ENCODE measurements at places on chromosomes 2 and 18.

DNA sequence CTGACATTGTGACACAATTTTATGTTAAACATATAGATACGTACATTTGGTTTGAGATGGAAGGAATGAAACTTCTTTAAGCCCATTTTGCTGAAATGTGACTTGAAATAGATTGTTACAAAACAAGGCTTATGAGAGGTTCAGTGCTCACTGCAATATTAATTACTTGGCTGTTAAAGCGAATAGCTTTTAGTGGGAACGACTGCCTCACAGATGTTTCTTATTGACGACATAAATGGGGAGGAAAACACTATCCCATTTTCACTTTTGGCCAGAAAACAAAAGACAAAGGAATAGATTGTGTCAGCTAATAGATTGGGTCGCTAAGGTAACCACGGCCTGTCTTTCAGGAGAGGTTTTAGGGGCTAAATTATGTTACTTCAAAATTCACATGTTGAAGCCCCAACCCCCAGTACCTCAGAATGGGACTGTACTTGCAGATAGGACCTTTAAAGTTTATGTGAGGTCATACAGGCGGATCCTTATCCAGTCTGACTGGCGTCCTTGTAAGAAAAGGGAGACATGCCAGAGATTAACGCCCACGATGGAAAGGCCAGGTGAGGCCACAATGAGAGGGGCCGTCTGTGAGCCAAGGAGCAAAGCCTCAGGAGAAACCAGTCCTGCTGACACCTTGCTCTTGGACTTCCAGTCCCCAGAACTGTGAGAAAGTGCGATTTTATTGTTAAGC, 10.8 kb downstream of the INPP1 start:
- no peak for DNase-seq

DNA sequence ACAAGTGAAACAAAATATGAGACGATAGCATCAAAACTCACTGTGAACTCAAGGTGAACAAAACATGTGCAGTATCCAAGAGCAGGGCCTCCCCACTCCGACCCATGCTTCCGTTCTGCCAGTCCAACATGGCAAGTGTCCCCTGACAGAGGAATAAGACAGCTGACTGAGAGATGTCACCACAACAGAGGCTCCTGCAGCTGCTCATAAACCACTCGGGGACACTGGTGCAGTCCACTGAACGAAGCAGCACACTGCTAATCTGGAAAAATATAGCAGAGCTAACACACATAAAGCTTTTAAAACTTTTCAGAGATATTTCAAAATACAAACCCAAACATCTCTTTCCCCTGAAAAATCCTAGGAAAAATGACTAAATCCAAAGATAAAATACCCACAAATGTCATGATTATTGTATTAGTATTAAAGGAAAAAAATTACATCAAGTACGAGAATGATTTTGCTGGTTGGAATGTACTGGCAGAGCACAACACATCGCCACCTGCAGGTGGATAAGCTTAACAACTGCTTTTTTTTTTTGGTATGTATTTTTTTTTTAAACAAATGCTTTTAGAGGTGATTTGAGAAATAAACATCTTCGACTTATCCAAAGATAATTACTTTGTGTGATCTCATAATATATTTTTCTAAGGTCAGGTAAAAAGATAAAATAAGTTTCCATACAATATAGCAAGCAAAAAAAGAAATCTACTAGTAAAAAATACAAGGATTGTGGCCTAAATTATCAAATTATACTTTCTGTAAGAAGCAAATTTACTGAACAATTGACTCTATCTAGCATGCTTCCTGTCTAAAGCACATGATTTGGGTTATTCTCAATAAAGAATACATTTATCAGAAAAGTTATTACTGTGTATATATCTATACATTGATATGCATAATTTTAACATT, 18.6 kb downstream of the THADA start:
- DNase-seq = no peak

DNA sequence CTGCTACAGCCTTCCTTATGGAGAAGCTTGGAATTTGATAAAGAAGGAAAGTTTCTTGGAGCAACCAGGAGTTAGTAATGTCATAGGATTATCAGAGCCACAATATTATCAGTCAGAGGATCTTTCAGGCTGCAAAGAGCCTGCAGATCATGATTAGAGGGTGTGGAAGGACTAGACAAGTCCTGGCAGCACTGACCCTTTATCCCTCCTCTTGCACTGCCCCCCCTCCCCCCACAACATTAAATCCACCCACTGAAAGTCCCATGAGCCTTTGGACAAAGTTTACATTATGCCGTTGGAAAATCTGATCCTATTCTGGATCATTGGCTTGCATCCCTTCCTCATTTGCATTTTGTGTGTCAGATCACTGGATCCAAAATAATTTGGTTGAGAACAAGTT, 18.7 kb upstream of the IMPA2 start:
- no peak for DNase-seq

DNA sequence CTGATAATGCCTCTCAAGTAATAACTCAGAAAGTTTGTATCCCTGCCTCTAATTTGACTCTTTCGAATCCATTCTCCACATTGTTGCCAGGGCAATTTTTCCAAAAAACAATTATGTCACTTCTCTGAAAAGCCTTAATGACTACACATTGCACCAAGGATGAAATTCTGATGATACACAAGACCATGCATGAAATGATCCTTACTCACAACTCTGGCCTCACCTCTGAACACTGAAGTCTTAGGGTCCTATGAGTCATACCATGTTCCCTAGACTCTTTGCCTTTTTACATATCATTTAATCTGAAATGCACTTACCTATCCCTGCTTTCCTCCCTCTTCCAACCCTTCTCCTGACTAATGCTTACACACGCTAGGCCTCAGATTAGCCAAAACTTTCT, 51.0 kb downstream of the WDPCP start:
- no peak for DNase-seq

GRCh38 chr2:55869637-55870325, 53.8 kb downstream of the EFEMP1 start:
- DNase-seq = no peak

DNA sequence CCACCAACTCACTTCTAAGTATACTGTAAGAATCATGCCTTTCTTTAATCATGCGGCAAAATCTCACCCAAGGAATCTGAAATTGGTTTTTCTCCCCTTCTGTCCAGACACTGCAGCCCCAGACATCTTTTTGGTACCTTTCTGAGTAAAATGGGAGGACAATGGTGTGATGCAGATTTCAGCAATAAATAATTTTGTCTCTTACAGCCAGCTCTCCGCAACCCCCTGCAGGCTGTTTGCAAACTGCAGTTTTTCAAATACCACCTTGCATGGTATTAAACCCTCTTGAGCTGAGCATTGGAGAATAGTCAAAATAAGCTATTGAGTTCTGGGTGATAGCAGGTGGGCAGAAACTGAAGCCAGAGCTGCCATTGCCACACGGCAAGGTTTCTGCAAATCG, 32.2 kb downstream of the GPR39 start:
- DNase-seq = no peak

GRCh38 chr2:176171351-176172006, 14.4 kb downstream of the HOXD3 start:
- no peak for DNase-seq

GRCh38 chr2:83594241-83595120, 864.6 kb downstream of the SUCLG1 start:
- no peak for DNase-seq

GRCh38 chr18:3425030-3425429, 24.9 kb upstream of the TGIF1 start:
- DNase-seq = no peak

DNA sequence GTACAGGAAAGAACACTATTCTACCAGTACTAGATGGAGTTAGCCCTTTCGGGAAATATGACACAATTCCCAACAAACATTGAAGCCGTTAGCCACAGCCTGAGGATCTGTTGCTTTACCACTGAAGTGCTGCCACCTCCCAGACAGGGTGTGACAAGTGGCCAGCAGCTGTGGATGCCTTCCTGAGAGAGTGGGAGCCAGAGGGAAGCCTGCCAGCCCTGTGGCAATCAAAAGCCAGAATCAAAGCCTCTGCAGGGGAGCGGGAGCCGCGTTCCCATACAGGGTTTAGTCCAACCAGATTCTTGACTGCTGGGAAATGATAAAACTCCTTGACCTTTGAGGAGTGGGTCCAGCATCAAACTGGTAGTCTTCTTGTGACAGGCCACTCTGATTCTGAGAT, 38.0 kb downstream of the SLC4A1AP start:
- DNase-seq = no peak

GRCh38 chr2:50320721-50321120, 711.2 kb downstream of the NRXN1 start:
- DNase-seq = no peak

DNA sequence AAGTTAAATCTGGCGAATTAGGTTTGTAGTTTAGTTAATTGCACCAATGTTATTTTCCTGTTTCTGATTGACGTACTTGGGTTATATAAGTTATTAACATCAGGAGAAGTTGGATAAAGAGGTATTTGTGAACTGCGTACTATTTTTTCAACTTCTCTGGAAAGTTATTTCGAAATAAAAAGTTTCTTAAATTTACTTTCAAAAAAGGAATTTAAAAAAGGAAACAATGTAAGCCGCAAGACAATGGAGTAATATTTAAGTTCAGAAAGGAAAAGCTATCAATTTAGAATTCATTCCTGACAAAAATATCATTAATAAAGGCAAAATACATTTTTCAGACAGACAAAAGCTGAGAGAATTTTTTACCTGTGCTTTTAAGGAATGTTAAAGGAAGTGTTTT, 47.7 kb downstream of the RAB10 start:
- no peak for DNase-seq

GRCh38 chr2:218432676-218433365, 13.9 kb downstream of the VIL1 start:
- no peak for DNase-seq

- DNase-seq = no peak
Measured at GRCh38 chr2:230680463-230681170, 32.0 kb upstream of the CAB39 start.

DNA sequence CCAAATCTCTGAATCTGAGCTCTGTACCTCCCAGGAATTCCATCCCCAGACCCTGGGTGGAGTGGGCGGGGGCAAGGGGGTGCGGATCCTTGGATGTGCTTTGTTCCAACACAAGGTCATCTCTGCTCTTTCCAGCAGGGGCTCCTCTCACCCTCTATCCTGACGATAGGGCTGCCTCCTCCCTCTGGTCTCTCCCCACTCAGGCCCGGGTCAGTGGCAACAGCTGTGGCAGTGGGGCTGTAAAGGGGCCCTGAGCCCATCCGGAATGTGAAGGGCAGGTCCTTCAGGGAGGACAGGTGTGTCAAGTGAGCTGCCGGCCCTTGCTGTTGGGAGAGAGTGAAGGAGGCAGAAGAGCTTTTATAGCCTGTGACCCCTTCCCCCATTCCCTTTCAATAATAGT, 167.8 kb downstream of the CELF4 start:
- DNase-seq = no peak

DNA sequence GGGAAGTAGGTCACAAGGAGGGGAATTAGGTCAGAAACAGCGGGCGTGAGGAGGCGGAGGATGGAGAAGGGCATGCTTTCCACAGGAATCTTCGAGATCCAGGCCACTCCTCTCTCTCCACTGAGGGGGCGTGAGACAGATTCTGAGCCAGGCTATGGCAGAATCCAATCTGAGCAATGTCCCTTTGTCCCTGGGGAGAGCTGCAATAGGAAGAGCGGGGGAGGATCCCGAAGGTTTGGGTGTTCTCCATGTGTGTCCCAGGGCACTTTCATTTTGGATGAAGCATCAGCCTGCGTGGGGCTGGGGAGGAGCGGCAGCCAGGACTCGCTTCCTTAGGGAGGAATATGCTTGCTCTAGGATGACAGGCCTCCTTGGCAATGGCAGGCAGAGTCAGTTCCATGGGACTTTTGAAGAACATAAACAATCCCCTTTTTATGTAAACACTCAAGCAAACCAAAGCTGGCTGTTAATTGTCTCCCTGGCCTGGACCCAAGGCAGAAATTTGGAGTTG, 84.0 kb downstream of the LIPG start:
- DNase-seq = no peak

DNA sequence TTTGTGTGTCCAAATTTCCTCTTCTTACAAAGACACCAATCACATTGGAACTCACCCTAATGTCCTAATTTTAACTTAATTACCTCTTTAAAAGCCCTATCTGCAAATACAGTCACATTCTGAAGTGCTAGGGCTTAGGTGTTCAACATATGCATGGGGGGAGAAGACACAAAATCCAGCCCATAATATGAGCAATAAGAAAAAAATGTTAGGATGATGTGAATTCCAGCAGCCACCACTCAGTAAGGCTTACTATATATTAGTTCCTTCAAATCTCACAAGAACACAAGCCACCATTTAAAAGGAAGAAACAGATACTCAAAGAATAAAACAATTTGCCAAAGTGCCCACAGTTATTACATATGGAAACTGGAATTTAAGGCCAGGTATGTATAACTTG, 285.7 kb downstream of the EPHA4 start:
- DNase-seq = no peak

GRCh38 chr2:176002688-176003210, 682 bp upstream of the LNPK start:
- no peak for DNase-seq

- no peak for DNase-seq
Measured at GRCh38 chr2:168457190-168457895, 1.3 kb downstream of the CERS6 start.

- DNase-seq = no peak
Measured at GRCh38 chr2:135694711-135695110, 46.9 kb upstream of the UBXN4 start.

- no peak for DNase-seq
Measured at GRCh38 chr2:127520424-127520823, 5.9 kb downstream of the IWS1 start.

- no peak for DNase-seq
Measured at GRCh38 chr2:42052702-42053481, 5.1 kb downstream of the PKDCC start.

DNA sequence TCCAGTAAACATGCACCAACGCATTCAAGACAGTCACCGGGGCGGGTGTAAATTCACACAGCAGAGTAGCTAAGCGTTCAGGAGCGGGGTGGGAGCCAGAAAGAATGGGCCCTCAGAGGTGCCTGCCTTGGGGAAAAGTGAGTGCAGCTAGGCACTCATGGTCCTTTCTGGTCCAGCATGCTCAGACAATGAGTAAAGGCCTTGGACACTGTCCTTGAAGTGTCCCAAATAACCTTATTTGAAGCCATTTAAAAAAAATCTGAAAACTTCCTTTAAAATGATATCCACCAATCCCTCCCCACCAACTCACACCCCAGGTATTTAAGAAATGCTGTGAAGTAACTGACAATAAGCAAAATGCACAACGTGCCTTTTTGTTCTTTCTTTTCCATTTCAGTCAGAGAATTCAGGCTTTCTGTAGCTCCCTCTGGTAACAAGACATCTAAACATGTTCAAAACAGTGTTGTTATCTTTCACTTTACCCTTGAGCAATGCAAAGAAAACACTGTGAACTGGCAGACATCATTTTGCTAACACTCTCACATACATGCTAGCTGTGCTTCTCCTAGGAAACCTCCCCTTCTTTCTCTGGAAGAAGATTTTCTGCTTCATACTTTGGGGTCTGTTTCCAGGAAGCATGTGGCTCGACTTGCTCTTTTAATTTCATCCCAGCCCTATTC, 445.1 kb upstream of the SPRED2 start:
- no peak for DNase-seq

Measured in stimulated activated CD8-positive, alpha-beta memory T cell treated with anti-CD3 and anti-CD28 coated beads, Interleukin-4, amount 100 ng/mL, for 1 hour (primary cell).